ENCODE measurements at places on chromosomes 4 and X.

- no peak for DNase-seq
Observed at GRCh38 chr4:785332-786073, 40.4 kb downstream of the CPLX1 start.

GRCh38 chr4:137076908-137077307 lies 455.4 kb downstream of the PCDH18 start:
- no peak for DNase-seq

GRCh38 chr4:15027921-15028435 lies 25.7 kb downstream of the CPEB2 start:
- DNase-seq: no peak

- no peak for DNase-seq
Observed at GRCh38 chrX:154380153-154380552, 1.1 kb downstream of the EMD start.

- DNase-seq: no peak
Observed at GRCh38 chrX:115393271-115393670, 103.8 kb downstream of the LUZP4 start.

- no peak for DNase-seq
Observed at GRCh38 chr4:38818441-38818976, 13.9 kb upstream of the TLR1 start.

DNA sequence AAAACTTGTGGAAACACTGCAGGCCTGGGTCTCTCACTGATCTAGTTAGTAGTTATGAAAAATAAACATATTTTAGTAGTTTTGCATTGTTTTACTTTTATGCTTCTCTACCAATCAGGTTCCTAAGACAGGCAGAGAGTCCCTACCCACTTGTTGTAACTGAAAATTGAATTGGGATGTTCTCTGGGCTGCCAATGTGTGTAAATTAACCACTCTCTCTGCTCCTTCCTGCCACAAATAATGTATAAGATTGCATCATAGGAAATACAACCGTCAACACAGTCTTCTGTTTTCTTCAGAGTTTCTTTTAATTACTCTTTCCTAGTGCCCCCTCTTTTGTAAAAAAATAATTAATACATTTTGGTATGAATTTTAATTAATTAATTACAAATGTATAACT lies 677.3 kb downstream of the FSTL5 start:
- DNase-seq: no peak

GRCh38 chr4:101081695-101082369 lies 265.5 kb downstream of the PPP3CA start:
- DNase-seq: no peak

DNA sequence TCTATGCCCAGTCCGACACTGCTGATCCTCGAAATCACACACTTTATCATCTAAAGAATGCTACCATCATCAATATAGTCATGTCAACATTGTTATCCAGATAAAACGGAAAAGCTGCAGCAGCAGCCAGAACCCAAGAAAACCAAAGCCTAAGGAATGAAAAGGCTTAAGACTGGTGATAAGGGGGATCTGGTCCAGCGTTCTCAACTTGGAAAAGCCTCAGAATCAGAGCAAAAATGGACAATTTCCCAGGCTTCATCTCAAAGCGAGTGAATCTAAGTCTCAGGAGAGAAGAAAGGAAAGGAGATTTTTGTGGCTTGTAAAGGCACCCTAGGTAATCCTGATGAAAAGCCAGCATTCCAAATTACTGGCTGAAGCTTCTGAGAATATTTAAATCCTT lies 8.2 kb downstream of the ZNF518B start:
- DNase-seq: no peak

GRCh38 chrX:20693078-20693477 lies 426.4 kb upstream of the RPS6KA3 start:
- DNase-seq: no peak

- no peak for DNase-seq
Observed at GRCh38 chr4:116726523-116726922, 358.9 kb downstream of the TRAM1L1 start.

GRCh38 chrX:50881028-50881427 lies 29.5 kb upstream of the BMP15 start:
- DNase-seq: no peak

GRCh38 chr4:133131829-133132460 lies 17.1 kb upstream of the PCDH10 start:
- no peak for DNase-seq

DNA sequence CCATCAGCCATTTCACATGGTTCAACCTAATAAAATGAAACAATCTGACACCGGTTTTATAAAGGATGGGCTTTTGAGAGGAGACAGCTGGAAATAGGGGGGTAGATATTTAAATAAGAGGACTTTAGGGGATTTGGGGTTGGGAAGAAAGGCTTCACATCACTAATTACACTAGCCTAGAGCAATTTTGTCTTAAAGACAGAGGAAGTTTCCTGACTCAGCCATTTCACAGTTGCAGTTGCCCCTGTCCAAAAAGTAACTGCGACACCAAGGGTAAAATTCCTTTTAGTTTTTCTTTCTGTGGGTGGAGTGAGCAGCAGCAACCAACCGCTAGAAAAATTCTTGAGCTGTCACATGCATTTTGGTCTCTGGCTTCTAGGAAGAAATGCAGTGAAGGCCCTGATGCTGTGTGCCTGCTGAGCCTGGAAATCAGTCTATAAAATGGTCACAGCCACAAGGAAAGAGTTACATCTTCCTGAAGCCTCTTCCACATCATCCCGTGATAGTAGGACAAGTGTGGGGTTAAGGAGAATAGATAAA lies 233.6 kb downstream of the ZNF674 start:
- DNase-seq: no peak

DNA sequence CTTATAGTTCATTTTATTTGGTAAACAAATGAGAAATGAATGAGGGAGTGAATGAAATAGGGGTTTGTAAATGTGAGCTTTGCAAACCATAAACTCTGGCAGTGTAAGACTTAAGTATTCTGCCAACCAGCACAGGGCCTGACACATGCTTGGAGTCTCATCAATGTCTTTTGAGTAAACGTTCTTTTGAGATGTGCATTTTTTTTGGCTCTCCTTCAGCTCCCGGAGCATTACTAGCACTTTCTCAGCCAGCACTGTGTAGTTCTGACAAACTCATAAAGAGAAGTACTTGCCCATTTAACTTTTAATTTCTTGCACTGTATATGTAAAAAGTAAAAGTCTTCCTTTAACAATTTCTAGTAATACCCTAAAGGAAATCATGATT lies 245.3 kb downstream of the HS3ST1 start:
- DNase-seq: no peak

GRCh38 chrX:16946971-16947562 lies 609 bp downstream of the REPS2 start:
- peak; percentile 43 for DNase-seq

DNA sequence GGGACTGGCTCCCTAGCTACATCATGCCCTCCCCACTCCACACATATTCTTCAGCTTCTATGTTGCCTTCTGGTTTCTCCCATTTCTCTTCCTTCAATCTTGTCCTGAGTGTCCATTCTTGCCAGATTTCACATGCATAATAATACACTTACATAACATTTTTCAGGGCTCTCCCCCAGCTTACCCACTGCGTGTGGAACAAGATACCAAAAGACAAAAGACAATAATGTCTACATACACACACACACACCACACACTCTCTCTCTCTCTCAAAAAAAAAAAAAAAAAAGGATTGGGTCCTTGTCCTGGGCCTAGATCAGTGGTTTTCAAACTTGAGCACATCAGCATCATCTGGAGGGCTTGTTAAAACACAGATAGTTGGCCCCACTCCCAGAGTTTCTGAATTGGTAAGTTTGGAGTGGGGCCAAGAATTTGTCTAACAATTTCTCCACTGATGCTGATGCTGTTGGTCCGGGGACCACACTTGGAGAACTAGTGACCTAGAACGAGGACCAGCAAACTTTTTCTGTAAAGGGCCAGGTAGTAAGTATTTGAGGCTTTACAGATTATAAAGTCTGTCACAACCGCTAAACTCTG lies 6.5 kb upstream of the SMARCA1 start:
- no peak for DNase-seq

- DNase-seq: no peak
Observed at GRCh38 chrX:65731684-65732289, 64.3 kb downstream of the MSN start.

All from right forelimb (tissue), 1 donor.